ENCODE measurements at places on chromosomes 12 and 14. TPM values are rescaled to one million over a fixed set of nuclear protein-coding genes. Genes with fewer than 3 reads are reported as not detected.

DNA sequence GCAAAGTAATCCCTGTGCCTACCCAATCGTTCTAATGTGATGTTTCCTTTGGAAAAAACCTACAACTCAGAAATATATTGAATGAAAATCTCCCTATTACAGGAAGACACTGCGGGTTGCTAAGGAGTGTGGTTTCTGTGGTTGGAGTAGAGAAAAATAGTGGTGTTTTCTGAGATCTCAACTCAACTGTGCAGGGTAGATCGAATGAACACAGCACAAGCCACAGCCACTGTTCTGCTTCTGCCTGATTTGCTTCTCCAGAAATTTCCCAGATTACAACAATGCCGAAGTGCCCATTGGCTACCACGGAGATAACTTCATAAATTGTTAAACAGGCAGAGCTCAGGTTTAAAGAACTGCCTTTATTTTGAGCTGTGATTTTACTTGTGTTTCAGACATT lies 480.4 kb downstream of the DIO2 start:
- DNase-seq = no peak

The DPPA3 gene
- not detected for polyA plus RNA-seq

DNA sequence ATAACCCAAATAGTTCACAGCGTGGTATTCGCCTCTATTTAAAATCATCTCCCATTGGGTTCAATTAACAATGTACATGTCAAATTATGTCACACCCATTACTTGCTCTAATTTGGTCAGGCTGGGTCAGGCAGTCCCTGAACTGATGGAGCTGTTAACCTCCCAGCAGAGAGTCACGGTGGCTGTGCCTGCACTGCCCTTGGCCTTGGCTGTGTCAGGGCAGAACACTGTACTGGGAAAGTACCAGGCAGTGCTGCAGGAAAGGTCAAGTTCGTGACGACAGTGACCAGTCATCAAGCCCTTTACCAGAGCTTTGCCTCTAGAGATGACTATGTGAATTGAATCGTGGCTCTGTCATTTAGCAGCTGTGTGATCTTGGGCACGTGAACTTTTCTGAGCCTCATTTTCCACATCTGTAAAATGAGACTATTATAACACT lies 100.0 kb downstream of the ARF6 start:
- no peak for DNase-seq

DNA sequence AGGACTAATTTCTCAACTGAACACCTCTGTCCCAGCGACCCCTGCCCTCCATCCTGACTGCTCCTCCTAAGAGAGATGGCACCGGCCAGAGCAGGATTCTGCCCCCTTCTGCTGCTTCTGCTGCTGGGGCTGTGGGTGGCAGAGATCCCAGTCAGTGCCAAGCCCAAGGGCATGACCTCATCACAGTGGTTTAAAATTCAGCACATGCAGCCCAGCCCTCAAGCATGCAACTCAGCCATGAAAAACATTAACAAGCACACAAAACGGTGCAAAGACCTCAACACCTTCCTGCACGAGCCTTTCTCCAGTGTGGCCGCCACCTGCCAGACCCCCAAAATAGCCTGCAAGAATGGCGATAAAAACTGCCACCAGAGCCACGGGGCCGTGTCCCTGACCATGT lies 756 bp downstream of the RNASE7 start:
- DNase-seq = no peak

- DNase-seq = no peak
Observed at GRCh38 chr12:120261951-120262851, 3.3 kb downstream of the PXN start.

- no peak for DNase-seq
Observed at GRCh38 chr12:65942102-65942501, 117.8 kb downstream of the HMGA2 start.

The ETFBKMT gene
- 4.2 TPM for polyA plus RNA-seq

The NAB2 gene
- 56.8 TPM for polyA plus RNA-seq

GRCh38 chr12:70094467-70094866 lies 148.8 kb upstream of the CNOT2 start:
- no peak for DNase-seq

- DNase-seq = no peak
Observed at GRCh38 chr12:49389387-49389703, 22.1 kb downstream of the SPATS2 start.

The TMEM119 gene
- 18.1 TPM for polyA plus RNA-seq

- DNase-seq = no peak
Observed at GRCh38 chr12:106631150-106631549, 48.3 kb downstream of the RFX4 start.

DNA sequence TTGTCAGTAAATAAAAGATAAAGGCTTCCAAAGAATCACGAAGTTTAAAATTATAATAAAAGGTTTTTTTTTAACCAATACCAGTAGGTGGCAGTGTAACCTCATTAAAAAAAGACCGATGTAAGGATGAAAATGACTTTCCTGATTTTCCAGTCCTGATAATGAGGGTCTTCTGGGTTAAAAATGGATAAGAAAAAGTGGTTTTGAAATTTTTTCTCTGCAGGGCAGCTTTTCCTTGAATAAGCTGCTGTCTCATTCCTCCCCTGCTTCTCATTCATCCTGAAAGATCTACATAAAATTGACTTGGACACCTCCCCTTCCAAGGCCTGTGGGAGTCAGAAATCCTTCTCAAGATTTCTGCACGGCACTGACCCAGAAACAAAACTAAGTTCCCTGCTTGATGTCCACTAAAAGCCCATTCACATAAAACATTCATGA lies 58.9 kb upstream of the FBXO33 start:
- DNase-seq = peak; percentile 41

GRCh38 chr14:54807428-54807827 lies 95.2 kb downstream of the GCH1 start:
- no peak for DNase-seq

The KCNK10 gene
- 0.27 TPM for polyA plus RNA-seq

DNA sequence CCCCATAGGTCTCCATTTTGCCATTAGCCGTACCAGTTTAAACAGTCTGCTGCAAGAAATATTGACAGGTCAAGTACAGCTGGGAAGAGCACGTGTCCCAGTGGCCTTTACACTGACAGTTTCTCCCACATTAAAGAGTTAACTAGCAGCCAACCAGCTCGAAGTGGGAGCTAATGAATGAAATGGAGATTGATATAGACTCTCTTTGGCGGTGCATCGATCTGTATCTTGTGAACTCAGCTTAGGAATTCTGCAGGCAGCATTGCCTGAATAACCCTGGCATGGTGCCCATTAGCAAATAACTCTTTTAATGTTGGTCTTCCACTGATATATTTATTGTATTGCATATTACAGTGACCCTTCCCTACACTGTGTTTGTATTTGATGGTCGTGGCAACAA lies 319.4 kb downstream of the EGLN3 start:
- DNase-seq = no peak

DNA sequence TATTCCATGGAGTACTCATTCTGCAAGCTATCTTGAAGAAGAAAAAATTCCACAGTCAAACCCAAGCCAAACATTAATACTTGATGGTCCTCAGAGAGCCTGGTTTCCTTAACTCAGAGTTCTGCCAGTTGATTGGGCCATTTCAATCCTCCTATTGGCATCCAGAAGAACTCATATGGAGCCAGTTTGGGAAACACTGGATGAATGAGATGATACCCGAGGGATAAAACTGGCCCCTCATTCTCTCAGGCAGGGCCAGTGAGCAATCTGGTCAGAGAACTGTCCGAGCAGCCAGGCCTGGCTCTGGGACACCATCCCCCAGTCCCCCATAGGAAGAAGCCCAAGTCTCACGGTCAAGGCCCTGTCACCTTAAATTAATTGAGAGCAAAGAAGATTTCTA lies 48.8 kb downstream of the NUAK1 start:
- DNase-seq = no peak

- DNase-seq = no peak
Observed at GRCh38 chr14:55814873-55815272, 234.9 kb downstream of the KTN1 start.

GRCh38 chr14:99968941-99969340 lies 96.3 kb upstream of the EVL start:
- DNase-seq = no peak

DNA sequence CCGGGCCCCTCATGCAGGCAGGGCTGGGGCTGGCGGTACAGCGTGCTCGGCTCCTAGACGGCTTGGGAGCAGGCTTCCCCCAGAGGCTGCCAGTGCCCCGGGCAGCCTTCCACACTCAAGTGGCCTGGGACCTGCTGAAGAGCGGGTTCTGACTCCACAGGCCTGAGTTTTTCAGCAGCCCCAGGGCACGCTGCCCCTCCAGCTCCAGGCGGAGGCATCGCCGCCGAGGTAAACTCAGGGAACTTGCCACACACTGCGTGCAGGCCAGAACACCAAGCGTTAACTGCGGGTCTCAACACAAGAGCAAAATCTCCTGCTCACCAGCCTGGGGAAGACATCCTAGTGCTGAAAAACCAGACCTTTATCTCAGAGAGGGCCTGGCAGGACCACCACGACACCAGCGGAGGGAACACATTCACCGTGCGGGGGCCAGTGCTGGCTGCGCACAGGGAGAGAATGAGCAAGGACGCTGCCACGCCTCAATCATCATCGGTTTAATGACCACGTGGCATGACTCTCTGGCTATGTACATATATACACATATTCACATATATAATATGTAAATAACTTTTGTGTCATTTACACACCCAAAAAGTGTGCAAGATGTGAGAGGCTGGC lies 21.3 kb downstream of the PSMC1 start:
- no peak for DNase-seq

GRCh38 chr12:4587108-4587507 lies 25.1 kb downstream of the DYRK4 start:
- DNase-seq = no peak

The LRFN5 gene
- polyA plus RNA-seq = 10.1 TPM

- no peak for DNase-seq
Observed at GRCh38 chr12:64666054-64666914, 56.0 kb downstream of the RASSF3 start.

- no peak for DNase-seq
Observed at GRCh38 chr12:57153415-57153997, 6.1 kb upstream of the LRP1-AS start.

The PLD4 gene
- polyA plus RNA-seq = 5.3 TPM

GRCh38 chr12:98745578-98746391 lies 100.7 kb downstream of the APAF1 start:
- no peak for DNase-seq

GRCh38 chr12:45572114-45572513 lies 157.4 kb upstream of the ARID2 start:
- no peak for DNase-seq

The SPIC gene
- not detected for polyA plus RNA-seq

The ADAM21 gene
- polyA plus RNA-seq = 0.44 TPM

The RD3L gene
- not detected for polyA plus RNA-seq

DNA sequence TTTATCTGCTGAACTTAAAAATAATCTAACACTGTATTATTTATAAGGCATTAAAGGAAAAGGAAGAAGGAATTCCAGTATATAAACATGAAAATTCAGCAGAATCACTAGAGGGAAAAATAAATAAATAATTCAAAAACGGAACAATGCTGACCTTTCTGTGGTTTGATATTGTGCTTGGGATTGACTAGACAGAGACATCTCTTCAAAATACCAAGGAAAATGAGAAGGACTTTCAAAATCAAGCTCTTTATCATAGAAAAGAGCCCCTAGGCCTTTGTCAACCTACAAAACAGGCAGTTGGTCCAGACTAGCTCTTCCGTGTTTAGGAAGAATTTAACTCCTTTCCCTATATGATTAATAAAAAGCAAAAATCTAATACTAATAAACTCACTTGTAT lies 6.3 kb upstream of the FLRT2 start:
- DNase-seq = no peak

DNA sequence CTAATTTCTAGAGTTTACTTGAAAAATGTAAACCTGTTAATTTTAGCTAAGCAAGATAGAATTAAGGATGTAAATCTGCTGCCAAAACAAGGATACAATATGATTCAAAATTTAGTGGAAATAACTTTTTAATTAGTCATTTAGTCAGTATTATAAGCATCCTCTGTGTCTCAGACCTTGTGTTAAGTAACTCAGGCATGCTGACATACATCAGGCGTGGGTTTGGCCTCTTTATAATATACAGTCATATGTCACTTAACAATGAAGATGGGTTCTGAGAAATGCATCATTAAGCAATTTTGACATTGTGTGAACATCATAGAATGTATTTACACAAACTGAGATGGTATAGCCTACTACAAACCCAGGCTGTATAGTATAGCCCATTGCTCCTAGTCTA lies 386.9 kb downstream of the ZFP36L1 start:
- no peak for DNase-seq

The PLA2G1B gene
- polyA plus RNA-seq = 0.43 TPM

DNA sequence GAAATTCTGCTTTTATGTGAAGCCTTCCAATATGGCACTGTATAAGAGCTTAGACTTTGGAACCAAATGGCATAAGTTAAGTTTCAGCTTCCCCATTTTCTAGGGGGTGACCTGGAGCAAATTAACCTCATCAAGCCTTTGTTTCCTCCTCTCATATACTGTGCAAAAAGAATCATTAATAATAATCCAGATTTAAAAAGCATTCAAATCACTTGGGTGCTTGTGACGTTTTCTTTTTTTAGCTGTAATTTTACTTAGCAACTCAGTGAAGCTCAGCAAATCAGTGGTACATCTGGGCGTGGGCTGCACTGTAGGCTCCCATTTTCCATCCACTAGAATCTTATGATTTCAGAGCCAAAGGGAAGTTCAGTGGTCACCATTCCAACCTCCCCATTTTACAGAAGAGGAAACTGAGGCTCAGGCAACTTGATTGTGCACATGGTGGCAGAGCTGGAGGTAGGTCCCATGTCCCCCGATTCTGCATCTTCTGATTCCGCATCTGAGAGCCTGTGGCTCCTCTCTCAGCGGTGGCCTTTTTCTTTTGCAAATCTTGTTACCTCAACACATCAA lies 131.2 kb downstream of the SNAPC1 start:
- DNase-seq = no peak

DNA sequence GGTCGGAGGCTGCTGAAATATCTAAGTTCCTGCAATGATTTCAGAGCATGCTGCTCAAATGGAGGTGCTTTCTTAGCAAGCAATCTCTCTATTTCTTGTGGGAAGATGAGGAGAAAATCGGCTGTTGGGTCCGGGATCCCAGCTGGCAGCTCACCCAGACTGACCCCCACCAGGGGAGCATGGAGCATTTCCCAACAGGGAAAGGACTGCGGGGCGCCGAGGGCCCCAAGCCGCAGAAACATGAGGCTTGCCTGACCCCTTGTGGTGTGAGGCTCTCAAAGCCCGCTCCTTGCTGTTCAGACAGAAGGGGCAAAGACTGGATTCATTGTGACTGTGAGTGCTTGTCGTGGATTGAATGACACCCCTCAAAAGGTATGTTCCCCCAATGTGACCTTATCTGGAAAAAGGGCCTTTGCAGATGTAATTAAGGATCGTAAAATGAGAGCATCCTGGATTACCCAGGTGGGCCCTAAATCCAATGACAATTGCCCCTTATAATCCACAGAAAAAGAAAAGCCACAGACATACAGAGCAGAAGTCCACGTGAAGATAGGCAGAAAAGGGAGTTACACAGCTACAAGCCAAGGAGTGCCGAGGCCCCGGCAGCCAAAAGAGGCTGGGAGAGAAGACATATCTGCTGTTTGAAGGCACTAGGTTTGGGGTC lies 116.3 kb upstream of the VASH1 start:
- no peak for DNase-seq

DNA sequence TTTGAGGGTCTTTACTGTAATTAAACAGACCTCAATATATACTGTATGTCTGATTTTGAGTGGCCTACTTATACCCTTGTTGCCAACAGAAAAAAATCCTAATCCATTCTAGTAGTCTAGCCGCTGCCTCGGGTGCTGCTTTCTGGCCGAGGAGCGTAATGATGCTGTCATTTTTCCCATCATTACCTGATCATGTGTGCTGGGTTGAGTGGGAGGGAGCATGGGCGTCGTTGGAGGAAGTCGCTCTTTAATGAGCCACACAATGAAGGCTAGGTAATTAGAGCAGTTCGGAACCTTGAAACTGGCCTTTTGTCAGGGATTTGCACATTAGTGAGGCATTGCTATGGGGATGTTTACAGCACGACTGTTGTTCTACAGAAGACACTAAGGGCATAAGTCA lies 76.1 kb upstream of the RFX4 start:
- DNase-seq = no peak

The PRH2 gene
- 0.32 TPM for polyA plus RNA-seq

Data from left renal cortex interstitium (tissue), 4 donors.